ENCODE measurements at places on chromosomes 2 and 18.

DNA sequence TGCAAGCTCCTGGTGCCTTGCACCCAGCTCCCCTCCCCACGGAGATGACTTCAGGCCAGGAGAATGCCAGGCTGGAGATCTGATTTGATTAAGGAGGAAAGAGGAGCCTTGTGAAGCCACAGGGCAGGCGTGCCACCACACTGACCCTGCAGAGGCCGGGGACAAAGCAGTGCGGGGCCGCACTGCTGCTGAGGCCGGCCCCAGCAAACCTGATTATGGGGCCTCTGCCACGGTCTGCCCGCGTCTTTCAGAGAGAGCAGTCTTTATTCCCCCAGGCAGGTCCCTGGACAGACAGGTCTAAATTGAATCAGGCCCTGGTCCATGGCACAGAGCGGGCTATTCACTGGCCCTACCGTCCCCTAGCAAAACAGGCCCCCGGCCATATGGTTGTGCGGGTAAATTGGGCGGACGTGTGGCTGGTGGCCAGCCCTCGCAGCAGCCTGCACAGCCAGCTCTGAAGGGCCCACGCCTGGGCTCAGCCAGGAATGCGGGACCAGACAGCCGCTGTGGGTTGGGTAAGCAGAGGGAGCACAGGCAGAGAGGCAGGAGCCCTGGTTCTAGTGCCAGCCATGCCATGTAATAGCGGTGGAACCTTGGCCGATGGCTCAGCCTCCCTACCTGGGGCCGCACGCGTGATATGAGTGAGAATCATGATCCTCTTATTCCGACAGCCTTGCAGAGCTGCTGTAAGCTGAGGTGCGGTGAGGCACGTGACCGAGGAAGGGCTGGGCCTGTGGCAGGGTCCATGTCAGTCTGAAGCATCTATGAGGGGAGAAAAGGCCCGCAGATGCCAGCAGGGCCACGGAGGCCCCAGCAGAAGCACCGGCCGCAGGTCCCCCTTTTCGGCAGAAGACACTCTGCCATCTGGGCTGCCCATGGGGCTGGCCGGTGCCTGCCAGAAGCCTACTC is 97.3 kb upstream of the MYCN start:
- no peaks in the 10 kb centered on the region for H3K36me3 ChIP-seq
- no peaks in the 10 kb centered on the region for H3K4me1 ChIP-seq
- DNase-seq = no peak
- no peaks in the 10 kb centered on the region for H3K27me3 ChIP-seq

- H3K36me3 ChIP-seq = peaks cover 57% of the 10 kb centered on the region
- no peak within 1 kb of the TSS for H3K4me3 ChIP-seq
- no peaks in the 10 kb centered on the region for H3K4me1 ChIP-seq
- DNase-seq = no peak
Observed at GRCh38 chr2:42764096-42764495, at the start of gene OXER1. TSS of gene OXER1 (minus strand) at chr2:42764135. CDS start at chr2:42764062, 73 bp downstream.

GRCh38 chr18:13379062-13379865 is 160.7 kb downstream of the LDLRAD4 start:
- H3K27me3 ChIP-seq = no peaks in the 10 kb centered on the region
- peaks cover 75% of the 10 kb centered on the region for H3K4me1 ChIP-seq
- no peak for DNase-seq
- peak overlapping the region; percentile 56 for H3K27ac ChIP-seq

- H3K27ac ChIP-seq = no peak overlapping the region
- H3K27me3 ChIP-seq = no peaks in the 10 kb centered on the region
- no peaks in the 10 kb centered on the region for H3K4me1 ChIP-seq
Observed at GRCh38 chr2:49582946-49583345, 428.6 kb upstream of the FSHR start.

DNA sequence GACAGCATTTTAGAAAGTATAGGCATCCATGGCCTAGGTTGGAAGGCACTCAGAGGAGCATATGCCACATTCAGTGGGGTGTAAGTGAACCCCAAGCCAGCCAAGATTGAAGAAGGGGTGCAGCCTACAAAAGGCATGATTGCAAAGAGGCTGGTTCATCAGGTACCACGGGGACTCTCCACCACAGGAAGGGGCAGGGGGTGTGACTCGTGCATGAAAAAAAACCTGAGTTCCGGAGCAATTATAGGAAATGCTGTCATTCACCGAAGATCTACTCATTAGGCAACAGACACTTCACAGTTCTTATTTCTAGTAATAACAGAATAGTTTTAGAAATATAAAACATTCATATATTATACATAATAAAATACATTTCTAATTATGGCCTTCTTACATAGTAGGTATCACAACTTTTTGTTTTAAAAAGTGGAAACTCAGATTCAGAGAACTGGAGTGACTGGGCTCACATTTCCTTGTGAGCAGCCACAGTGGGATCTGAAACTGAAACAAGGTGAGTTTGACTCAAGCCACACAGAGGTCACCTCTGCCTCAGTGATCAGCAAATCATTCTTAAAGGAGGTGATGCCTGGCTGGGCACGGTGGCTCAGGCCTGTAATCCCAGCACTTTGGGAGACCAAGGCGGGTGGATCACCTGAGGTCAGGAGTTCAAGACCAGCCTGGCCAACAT is 188.4 kb upstream of the GYPC start:
- H3K27ac ChIP-seq = no peak overlapping the region
- H3K4me1 ChIP-seq = no peaks in the 10 kb centered on the region
- no peak for DNase-seq
- no peaks in the 10 kb centered on the region for H3K36me3 ChIP-seq
- H3K4me3 ChIP-seq = no peak overlapping the region

DNA sequence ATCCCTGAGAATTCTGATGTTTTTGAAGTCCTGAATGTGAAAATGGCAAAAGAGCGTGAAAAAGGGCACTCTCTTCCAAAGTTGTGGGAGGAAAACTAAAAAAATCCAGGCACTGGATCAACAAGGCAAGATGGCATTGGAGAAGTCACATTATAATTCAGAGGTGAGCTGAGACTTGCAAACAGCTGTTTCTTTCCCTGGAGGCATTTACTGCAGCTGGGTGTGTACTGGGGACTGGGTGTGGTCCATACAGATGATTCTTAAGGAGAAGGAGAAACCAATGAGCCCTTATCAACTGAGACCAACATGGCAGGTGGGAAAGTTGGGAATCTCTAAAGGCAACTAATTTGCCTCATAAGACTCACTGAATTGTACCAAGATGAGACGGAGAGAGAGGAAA is 313.9 kb downstream of the TRIB2 start:
- H3K4me3 ChIP-seq = no peak overlapping the region
- no peaks in the 10 kb centered on the region for H3K27me3 ChIP-seq
- no peaks in the 10 kb centered on the region for H3K36me3 ChIP-seq
- no peaks in the 10 kb centered on the region for H3K4me1 ChIP-seq

Data from thymus (tissue), 14 donors.